ENCODE measurements at places on chromosomes 3 and 15.

DNA sequence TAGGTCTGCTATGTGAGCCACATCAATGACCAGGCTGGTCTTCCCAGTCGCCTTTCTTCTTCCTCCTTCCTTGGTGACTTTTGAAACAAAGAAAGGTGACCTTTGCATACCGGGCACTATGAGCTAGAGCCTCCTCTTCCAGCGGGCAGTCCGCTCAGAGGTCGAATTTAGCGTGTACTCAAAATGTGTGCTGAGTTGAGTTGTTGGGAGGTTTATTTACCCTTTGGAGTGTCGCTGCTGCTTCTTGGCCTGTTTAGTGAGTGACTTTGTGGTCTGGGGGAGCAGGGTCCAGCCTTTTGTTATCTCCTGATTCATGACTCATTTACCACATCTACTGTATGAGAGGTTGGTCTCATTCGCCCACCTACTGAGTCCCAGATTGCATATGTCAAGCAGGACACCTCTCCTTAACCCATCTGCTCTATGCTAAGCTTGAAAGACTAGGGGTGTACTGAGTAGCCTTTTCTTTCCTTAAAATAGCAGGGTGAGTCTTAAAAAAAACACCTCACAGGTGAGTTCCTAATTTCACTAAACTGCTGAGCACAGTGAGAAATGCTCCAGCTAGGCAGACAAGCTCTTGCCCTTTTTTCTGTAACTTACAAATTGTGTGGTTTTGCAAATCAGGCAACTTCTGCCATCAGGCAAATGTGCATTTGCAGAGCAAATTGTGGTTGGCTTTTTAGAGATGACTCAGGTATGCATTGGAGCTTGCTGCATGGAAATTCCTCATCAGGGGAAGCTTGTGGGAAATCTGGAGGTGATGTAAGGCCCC lies 3.2 kb upstream of the SIAH2 start:
- no peak for DNase-seq

DNA sequence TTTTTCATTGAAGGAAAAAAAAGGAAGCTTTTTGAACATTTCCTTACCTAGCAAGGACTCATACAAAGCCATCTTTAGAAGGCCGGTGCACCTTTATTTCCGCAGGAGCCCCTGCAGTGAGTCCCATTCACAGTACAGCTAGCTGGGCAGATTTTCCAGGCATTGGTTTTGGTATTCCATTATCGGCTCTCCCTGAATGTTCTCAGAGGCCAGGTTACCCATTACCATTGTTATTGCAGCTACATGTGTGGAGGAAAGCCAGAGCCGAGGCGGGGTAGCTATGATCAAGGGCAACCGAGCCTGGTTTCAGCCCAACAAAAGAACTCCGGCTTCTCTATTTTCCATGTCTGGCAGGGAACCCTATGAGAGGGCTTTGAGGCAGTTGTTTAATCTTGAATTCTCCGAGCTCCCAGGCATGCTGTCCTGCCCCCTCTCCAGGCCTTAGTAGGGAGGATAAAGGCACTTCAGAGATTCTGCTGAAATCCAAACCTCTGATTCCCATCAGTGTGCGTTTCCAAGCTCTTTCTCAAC lies 100.3 kb downstream of the LRRK1 start:
- DNase-seq, result no peak

DNA sequence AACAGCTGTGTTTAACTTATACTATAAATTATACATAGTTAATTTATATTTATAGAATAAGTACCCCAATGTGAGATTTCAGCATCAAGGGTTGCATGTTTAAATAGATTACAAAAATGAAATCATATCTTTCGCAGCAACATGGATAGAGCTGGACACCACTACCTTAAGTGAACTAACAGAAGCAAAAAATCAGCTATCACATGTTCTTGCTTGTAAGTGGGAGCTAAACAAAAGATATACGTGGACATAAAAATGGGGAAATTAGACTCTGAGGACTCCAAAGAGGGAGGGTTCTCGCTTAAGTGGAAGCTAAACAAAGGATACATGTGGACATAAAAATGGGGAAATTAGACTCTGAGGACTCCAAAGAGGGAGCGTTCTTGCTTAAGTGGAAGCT lies 626.5 kb upstream of the DPPA4 start:
- no peak for DNase-seq

- DNase-seq, result no peak
These were observed 826.6 kb downstream of the SQOR start for GRCh38 chr15:46461416-46461815.

DNA sequence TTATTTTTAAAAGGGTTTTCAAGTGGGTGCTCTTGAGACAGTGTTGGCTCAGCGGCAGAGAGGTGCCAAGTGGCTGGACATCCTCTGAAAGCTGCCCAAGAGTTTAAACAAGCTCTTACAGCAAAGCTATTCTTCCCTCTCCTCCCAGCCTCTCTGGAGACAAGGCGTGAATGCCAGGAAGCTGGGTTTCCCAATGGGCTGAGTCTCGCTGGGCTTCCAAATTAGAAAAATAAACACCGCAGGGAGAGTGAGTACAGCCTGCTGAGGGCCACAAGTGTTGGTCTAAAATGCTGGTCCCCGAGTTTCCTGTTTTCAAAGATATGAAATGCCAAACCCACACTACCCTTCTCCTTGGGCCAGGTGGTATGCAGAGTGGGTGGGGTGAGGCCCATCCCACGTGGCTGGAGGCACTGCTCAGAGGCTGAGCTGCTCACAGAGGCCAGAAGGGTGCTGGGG lies 36.4 kb downstream of the ZDHHC3 start:
- DNase-seq, result no peak

DNA sequence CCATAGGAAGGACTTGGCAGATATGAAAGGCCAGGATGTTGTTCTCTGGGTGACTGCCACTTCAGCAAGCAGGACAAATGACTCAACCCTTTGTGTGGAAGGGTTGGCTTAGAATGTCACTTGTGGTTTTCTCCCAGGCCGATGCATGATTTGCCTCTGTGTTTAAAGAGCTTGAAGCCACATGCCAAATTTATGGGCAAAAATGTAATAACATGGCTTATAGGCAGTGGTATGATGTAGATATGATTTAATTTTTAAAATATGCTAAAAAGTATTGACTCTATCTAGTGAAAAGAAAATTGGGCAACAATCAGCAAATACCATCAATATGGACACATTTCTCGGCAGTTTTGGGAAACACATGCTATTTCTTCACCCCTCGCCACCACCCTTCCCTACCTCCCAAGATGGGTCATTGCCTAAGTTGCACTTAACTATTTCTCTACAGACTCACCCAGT lies 114.6 kb downstream of the CYP19A1 start:
- DNase-seq, result no peak

- DNase-seq, result no peak
These were observed 57.2 kb downstream of the EFCAB12 start for GRCh38 chr3:129371041-129371826.

GRCh38 chr3:196962108-196962929 lies 6.3 kb downstream of the PIGZ start:
- DNase-seq, result no peak

DNA sequence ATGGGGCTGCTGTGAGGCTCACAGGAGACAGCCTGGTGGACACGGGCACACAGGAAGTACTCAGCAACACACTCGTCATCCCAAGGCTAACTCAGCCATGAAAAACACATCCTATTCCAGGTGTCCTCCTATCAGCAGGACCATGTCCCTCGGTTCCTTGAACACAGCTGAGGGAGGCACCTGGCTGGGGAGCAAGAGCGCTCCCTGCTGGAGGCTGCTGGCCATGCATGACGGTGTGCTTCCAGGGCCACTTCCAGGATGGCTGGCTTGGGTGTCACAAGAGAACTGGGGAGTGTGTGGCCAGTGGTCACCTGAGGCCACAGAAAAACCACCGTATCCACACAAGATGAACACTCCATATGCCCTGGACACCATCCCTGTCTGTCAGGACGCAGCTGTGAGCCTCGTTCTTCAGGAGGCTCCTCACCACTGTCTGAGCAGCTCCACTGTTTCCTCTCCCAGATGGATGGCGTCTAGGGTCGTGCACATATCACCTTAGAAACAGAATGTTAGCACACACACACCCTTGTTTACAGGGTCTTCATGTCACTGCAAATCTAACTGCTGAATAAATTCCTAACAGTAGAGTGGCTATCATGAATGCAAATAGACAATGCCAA lies 31.0 kb downstream of the POC1A start:
- peak; percentile 52 for DNase-seq

- DNase-seq, result no peak
These were observed 72.9 kb upstream of the ATP2C1 start for GRCh38 chr3:130820976-130821375.

DNA sequence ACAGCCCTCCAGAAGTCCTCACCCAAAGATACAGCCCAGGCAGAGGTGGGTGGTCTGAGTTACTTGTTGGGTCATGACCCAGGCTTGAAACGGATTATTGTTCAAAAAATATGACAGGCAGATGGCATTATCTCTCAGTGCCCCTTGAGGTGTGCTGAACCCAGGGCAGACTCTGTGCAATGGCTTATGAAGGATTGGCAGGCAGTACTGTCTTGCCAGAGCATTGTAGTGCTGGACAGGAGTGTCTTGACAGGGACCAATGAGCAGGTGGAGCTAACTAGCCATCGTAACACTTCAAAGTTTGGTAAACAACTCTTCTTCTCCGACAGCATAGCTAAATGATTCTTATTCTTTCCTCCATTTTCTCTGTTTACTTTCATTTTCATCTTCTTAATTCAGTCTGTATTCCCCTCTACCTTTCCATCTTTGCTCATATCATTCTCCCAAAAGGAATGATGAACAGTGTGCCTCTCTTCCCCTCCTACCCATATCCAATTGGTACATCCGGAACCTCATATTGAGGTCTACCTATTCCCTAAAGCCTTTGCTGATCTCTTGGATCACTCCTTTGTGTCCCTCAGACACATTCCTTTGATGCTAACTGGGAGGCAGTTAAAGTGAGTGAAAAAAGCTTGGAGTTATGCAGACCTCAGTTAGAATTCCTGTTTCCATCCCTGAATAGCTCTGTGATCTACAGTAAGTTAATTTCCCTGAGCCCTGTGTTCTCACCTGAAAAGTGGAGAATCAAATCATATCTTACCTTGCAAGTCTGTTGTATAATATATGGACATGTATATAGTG lies 2.6 kb upstream of the IL20RB start:
- DNase-seq, result no peak

GRCh38 chr3:111471831-111472230 lies 70.2 kb upstream of the CD96 start:
- no peak for DNase-seq

GRCh38 chr3:78919021-78919755 lies 848.6 kb downstream of the ROBO1 start:
- no peak for DNase-seq

DNA sequence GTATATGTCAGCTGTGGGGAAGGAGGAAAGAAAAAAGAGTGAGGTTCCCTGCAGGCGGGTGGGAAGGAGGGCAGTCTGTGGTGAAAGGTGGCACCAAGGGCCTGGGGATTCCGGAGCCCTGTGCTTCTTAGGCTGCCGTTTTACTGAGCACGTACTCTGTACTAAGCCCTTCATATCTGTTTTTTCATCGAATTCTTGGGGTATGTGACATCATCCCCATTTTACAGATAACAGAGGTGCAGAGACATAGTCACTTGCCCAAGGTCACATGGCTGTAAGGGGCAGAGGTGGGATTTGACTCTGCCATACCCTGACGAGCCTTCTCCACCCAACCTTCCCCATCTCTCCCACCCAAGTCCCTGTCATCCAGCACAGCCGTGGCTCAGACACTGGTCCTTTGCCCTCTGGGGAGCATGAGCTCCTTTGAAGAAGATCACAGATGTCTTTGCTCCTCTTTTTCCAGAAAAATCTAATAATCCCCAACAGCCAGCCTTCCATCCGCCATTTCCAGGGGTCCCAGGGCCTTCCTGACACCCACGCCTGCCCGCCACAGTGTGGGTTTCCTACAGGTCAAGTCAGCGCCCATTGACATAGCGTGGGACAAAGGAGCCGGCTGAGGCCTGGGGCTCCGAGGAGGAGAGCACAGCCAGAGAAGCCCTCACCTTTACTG lies 24.2 kb downstream of the CYP11A1 start:
- no peak for DNase-seq

DNA sequence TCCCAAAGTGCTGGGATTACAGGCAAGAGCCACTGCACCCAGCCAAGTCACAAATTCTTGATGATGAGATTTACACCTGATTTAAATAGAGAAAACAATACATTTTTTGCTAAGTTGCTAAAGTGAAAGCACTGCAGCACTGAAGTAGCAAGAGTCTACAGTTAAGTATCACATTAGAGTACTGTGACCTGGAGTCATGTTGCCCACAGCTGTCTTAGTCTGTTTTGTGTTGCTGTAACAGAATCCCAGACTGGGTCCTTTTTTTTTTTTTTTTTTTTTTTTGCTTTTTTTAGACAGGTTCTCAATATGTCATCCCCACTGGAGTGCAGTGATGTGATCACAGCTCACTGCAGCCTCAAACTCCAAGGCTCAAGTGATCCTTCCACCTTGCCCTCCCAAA lies 23.2 kb upstream of the GNB4 start:
- no peak for DNase-seq

- no peak for DNase-seq
These were observed 212.0 kb downstream of the MINAR1 start for GRCh38 chr15:79644091-79644490.

GRCh38 chr15:31400222-31400927 lies 73.7 kb downstream of the KLF13 start:
- DNase-seq, result no peak

DNA sequence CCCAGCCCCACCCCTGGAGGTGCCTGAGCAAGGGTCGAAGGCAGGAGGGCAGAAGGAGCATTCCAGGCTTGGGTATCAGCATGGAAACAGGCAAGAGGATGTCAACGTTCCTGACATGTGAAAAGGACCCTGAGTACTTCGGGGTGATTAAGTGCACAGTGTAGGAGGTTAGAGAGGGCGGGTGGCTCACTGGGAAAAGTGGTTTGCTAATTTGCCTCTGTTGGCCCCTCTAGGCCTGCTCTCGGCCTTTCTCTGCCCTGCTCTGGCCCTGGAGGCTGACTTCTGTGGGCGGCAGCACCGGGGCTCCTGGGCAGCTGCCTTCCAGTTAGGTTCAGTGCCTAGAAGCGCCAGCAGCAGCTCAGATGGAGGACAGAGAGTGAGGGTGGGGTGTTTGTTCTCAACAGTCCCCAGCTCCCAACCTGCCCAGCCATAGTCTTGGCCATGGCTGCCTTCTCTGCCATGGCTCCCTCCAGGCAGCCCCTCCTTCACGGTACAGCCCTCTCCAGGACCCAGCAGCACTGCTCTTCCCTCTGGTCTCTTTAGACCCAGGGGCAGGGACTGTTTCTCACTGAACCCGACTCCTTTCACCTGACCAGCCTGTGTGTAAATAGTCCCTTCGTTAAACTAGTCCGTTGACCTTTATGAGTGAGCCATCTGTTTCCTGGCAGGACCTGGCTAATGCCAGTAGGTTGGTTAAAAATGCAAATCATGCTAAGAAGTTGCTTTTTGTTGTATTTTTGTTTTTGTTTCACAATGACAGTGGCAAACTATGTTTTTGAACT lies 107.1 kb upstream of the TPM1 start:
- DNase-seq, result no peak

- DNase-seq, result no peak
These were observed 8.0 kb downstream of the SH3BP5 start for GRCh38 chr3:15324379-15324808.

Measured in activated CD8-positive, alpha-beta memory T cell treated with anti-CD3 and anti-CD28 coated beads for 48 hours (primary cell).